ENCODE measurements at places on chromosomes 12 and 14. TPM values are rescaled to one million over a fixed set of nuclear protein-coding genes. Genes with fewer than 3 reads are reported as not detected.

CCDC91 gene
- polyA plus RNA-seq, result 27.4 TPM

AHNAK2 gene
- 1.8 TPM for polyA plus RNA-seq

CCDC198 gene
- polyA plus RNA-seq, result 210 TPM

LUM gene
- 135 TPM for polyA plus RNA-seq

C1RL gene
- 33.5 TPM for polyA plus RNA-seq

KRT78 gene
- polyA plus RNA-seq, result not detected

KLRC2 gene
- polyA plus RNA-seq, result not detected

TM9SF1 gene
- 37.8 TPM for polyA plus RNA-seq

PTPN21 gene
- 33.9 TPM for polyA plus RNA-seq

CDK17 gene
- polyA plus RNA-seq, result 33.3 TPM

FKBP4 gene
- polyA plus RNA-seq, result 132 TPM

KCNA1 gene
- 0.36 TPM for polyA plus RNA-seq

RESF1 gene
- 57.6 TPM for polyA plus RNA-seq

ARL1 gene
- 126 TPM for polyA plus RNA-seq

NEMF gene
- 92.2 TPM for polyA plus RNA-seq

TTC9 gene
- polyA plus RNA-seq, result 3.7 TPM

MANSC4 gene
- polyA plus RNA-seq, result 0.13 TPM

LRTM2 gene
- 0.43 TPM for polyA plus RNA-seq

INSM2 gene
- 0.09 TPM for polyA plus RNA-seq

GLTP gene
- 35.4 TPM for polyA plus RNA-seq

MORN3 gene
- 1.5 TPM for polyA plus RNA-seq

ATN1 gene
- 129 TPM for polyA plus RNA-seq

PELI2 gene
- 27.7 TPM for polyA plus RNA-seq

DICER1 gene
- polyA plus RNA-seq, result 53.6 TPM

CLEC2A gene
- polyA plus RNA-seq, result not detected

KRT79 gene
- polyA plus RNA-seq, result not detected

BLOC1S1 gene
- polyA plus RNA-seq, result 110 TPM

PLA2G1B gene
- 0.73 TPM for polyA plus RNA-seq

RAD51AP1 gene
- 28.8 TPM for polyA plus RNA-seq

ZBTB25 gene
- 9.8 TPM for polyA plus RNA-seq

ITGB7 gene
- polyA plus RNA-seq, result 1.4 TPM

DDN gene
- polyA plus RNA-seq, result 88.9 TPM

RBM25 gene
- polyA plus RNA-seq, result 167 TPM

PIWIL1 gene
- polyA plus RNA-seq, result 0.55 TPM

OTX2 gene
- not detected for polyA plus RNA-seq

EFS gene
- 40.5 TPM for polyA plus RNA-seq

FOXG1 gene
- 0.08 TPM for polyA plus RNA-seq

PWP1 gene
- polyA plus RNA-seq, result 59.0 TPM

PRR4 gene
- polyA plus RNA-seq, result 6.5 TPM

TPPP2 gene
- 3.8 TPM for polyA plus RNA-seq

GLIPR1L2 gene
- 2.9 TPM for polyA plus RNA-seq

PPP4R4 gene
- 0.26 TPM for polyA plus RNA-seq

GPATCH2L gene
- polyA plus RNA-seq, result 33.3 TPM

ANO4 gene
- polyA plus RNA-seq, result 0.96 TPM

AICDA gene
- 0.51 TPM for polyA plus RNA-seq

CLEC4D gene
- polyA plus RNA-seq, result 0.29 TPM

NTN4 gene
- polyA plus RNA-seq, result 137 TPM

MYL2 gene
- polyA plus RNA-seq, result not detected

AVPR1A gene
- 6.3 TPM for polyA plus RNA-seq

GPD1 gene
- 58.0 TPM for polyA plus RNA-seq

KRT77 gene
- not detected for polyA plus RNA-seq

ACSS3 gene
- polyA plus RNA-seq, result 20.7 TPM
